ENCODE measurements at places on chromosomes 11 and 22. TPM values are rescaled to one million over a fixed set of nuclear protein-coding genes. Genes with fewer than 3 reads are reported as not detected.

DNA sequence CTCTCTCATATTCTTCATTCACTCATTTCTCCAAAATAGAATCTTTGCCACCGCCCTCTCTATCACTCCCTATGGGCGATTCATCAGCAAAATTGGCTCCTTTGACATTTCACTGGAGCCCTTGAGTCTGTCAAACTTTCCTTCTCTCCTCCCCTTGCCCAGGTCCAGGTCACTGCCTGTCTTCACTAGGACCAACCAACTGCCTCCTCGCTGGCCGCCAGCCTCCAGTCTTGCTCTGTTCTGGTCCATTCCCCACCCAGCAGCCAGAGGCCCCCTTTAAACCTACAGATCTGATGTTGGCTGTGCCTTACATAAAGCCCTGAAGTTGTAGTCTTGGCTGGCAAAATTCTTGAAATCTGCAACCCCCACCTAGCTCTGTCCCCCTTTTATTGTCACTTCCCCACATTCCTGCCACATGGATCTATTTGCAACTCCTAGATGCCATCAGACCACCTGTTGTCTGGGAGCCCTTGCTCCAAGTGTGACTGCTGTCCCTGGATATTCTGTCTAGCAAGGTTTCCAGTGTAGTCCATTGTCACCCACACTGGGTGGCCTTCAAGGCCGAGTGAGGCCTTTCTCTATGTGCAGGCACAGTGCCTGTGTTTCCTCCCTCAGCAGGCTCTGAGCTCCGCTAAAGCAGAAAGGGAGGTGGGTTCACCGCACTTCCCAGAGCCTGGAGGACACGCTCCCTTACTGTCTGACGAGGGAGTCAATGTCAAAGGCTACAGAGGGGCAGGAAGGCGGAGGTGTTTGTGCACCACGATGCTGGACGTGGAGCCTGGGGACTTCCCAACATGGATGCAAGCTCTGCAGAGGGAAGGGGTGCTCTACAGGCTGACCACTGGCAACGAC, 25.5 kb downstream of the MYEOV start:
- no peak for DNase-seq

DNA sequence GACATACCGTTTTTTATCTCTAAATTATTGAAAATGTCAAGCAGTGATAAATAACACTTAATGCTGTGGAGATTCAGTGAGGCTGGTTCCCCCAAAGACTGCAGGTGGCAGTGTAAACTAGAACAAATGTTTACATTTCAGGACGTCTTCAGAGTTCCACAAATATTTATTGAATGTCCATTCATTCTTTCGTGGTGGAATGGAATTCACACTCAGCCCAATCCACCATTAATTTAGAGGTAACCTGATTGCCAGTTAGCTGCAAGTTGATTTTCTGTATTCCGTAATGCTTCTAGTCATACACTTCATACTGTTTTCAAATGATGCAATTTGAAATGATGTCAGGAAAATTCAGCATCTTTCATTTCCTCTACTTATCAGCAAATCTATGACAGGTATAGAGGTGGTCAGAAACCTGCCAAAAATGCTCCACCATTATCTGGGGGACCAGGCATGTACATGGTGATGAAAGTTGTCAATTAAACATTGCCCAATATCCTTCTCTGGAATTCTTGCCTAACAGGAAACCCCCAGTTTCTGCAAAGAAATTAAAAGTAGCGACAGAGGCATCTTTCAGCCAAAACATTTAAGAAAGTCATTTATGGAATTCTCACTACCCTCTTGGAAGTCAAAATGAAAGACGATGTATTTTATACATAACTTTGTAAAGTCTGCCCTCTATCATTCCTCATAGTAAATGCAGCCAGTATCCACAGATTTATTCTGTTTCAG, 94.3 kb upstream of the BMAL1 start:
- no peak for DNase-seq

- no peak for DNase-seq
Measured at GRCh38 chr11:16801288-16801980, 63.0 kb downstream of the C11orf58 start.

GRCh38 chr22:49599039-49599438, 228.6 kb downstream of the BRD1 start:
- DNase-seq: no peak

Gene OR8A1
- total RNA-seq: not detected

Gene LMO2
- total RNA-seq: 0.85 TPM
